Mesothelial cell of epicardium (in vitro differentiated cells): ENCODE measurements at places on chromosomes 5 and 9.

- no peak overlapping the region for H3K4me3 ChIP-seq
- no peaks in the 10 kb centered on the region for H3K36me3 ChIP-seq
- no peak for DNase-seq
- peaks cover 29% of the 10 kb centered on the region for H3K27me3 ChIP-seq
Observed at GRCh38 chr5:2670940-2671339, 80.5 kb downstream of the IRX2 start.

- no peaks in the 10 kb centered on the region for H3K4me1 ChIP-seq
- DNase-seq = no peak
- peaks cover 6% of the 10 kb centered on the region for H3K27me3 ChIP-seq
- no peak overlapping the region for H3K4me3 ChIP-seq
- H3K27ac ChIP-seq = no peak overlapping the region
Observed at GRCh38 chr9:8206720-8207119, 407.1 kb upstream of the DMAC1 start.

DNA sequence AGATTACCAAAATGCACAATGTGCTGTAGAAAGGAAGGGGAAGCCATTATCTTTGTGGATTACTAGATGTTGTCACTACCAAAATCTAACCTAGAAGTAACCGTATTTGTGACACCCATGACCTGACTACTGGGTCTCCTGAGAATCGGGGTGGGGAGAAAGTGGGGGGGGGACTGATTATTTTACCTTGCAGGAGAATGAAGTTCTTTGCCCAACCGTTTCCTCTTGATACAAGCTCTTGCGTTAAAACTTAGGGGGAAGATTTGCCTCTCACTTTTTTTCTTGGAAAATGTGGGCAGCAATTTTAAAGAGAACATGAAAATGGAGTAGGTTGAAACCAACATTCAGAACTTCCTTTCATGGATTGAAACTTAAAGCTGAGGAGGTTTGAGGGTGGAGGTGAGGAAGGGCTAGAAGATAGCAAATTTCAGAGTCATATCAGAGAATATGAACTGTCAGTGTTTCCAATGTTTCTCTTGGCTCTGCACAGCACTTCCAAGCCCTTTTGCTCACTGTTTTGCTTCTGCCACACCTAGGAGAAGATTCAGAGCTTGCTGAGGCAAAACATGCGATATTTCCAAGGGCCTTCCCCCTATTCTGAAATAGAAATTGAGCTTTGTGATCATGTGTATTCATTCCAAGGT lies 280.8 kb downstream of the AOPEP start:
- H3K36me3 ChIP-seq = peaks cover 5% of the 10 kb centered on the region
- peak overlapping the region; percentile 94 for H3K4me3 ChIP-seq
- no peak for DNase-seq
- H3K27ac ChIP-seq = peak overlapping the region; percentile 70
- peaks cover 52% of the 10 kb centered on the region for H3K4me1 ChIP-seq

DNA sequence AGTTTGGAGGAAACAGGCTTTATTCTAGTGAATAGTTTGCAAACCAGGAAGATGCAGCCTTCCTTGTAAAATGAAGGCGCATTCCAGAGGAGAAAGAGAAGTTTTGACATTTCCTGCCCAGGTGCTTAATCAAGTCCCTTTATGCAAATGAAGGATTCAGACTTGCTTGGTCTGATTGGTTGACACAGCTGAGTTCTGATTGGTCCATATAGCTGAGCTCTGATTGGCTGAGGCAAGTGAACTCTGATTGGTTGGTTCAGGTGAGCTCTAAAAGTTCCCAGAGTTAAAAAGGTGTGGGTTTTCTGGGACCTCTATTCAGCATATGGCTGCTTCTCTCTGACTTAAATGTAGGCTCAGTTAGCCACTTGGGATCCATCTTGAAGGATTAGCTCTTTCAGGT lies 151.0 kb downstream of the CACNA1B start:
- no peaks in the 10 kb centered on the region for H3K36me3 ChIP-seq
- peaks cover 80% of the 10 kb centered on the region for H3K27me3 ChIP-seq
- no peaks in the 10 kb centered on the region for H3K4me1 ChIP-seq
- H3K27ac ChIP-seq = no peak overlapping the region
- no peak for DNase-seq

GRCh38 chr9:20178197-20178596 lies 389.4 kb upstream of the SLC24A2 start:
- no peaks in the 10 kb centered on the region for H3K36me3 ChIP-seq
- DNase-seq = no peak
- H3K4me3 ChIP-seq = no peak overlapping the region
- H3K27me3 ChIP-seq = peaks cover 7% of the 10 kb centered on the region

GRCh38 chr5:111224561-111225345 lies 569 bp downstream of the CAMK4 start:
- no peak for DNase-seq
- peaks cover 1% of the 10 kb centered on the region for H3K36me3 ChIP-seq
- H3K27me3 ChIP-seq = peaks cover 38% of the 10 kb centered on the region
- H3K27ac ChIP-seq = peak overlapping the region; percentile 41
